Endothelial cell (in vitro differentiated cells): ENCODE measurements at places on chromosomes 2 and 18.

DNA sequence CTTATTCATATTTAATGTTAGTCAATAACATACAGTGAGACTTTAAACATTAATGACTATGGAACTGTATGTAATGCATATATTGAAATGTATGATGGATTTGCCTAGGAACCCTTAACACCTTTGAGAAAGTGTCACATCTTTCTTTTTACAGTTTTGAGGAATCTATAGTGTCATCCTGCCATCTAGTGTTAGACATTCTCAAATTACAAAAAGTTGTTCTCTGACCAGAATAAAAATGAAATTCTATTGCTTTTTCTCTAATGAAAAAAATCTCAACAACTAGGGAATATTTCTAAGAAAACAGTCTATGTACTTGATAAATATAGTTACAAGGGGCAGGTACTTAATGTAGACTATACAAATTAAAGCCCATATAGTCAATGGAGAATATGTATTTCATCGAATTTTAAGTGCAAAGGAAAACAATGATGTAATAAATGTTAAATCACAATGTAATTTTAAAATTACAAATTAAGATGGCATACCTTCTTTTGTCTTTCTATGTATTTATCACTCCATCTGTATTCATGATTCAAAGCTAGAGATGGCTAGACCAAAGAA lies 5.1 kb upstream of the CALCRL start:
- no peak for DNase-seq

GRCh38 chr2:169320561-169320960 lies 41.8 kb downstream of the LRP2 start:
- DNase-seq: no peak

DNA sequence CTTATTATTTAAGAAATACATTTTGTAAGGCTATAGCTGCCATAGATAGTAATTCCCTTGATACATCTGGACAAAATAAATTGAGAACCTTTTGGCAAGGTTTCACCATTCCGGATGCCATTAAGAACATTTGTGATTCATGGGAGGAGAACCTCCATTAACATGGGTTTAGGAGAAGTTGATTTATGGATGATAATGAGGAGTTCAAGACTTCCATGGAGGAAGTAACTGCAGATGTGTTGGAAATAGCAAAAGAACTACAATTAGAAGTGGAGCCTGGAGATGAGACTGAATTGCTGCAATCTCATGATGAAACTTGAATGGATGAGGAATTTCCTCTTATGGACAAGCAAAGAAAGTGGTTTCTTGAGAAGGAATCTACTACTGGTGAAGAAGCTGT lies 17.3 kb downstream of the PHLPP1 start:
- DNase-seq: no peak

- DNase-seq: no peak
These were observed 41.8 kb downstream of the CYRIA start for GRCh38 chr2:16623564-16624435.

DNA sequence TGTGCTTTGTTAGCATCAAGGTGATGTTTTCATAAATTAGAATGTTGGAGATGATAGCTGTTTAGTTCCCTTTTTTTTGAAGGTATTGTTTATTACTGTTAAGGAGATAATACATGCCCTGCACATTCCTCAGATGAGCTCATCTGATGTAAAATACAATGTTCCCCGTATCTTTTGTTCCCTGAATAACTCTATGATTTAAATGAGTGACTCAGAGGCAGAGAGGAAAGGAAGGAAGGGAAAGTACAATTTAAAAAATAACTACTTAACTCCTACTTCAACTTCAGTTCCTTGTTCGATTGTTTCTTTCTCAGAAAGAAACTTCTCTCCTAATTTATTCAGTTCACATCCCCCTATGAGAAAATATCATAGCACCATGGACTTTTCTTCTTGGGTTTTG lies 208.7 kb downstream of the KCNE4 start:
- no peak for DNase-seq
